Memory B cell (primary cell): ENCODE measurements at places on chromosomes 2 and 18.
A peak's percentile ranks its signal among the peaks of the same experiment; 100 is the strongest.

- H3K4me1 ChIP-seq = no peaks in the 10 kb centered on the region
- no peak overlapping the region for H3K4me3 ChIP-seq
- H3K27me3 ChIP-seq = peaks cover 4% of the 10 kb centered on the region
- no peak for DNase-seq
- no peak overlapping the region for H3K27ac ChIP-seq
- no peaks in the 10 kb centered on the region for H3K36me3 ChIP-seq
Observed at GRCh38 chr18:25229920-25230319, 122.0 kb downstream of the ZNF521 start.

GRCh38 chr2:205806143-205806905, 124.0 kb downstream of the NRP2 start:
- no peak for DNase-seq
- no peaks in the 10 kb centered on the region for H3K4me1 ChIP-seq
- H3K27ac ChIP-seq = no peak overlapping the region
- no peaks in the 10 kb centered on the region for H3K36me3 ChIP-seq
- peaks cover 10% of the 10 kb centered on the region for H3K27me3 ChIP-seq

DNA sequence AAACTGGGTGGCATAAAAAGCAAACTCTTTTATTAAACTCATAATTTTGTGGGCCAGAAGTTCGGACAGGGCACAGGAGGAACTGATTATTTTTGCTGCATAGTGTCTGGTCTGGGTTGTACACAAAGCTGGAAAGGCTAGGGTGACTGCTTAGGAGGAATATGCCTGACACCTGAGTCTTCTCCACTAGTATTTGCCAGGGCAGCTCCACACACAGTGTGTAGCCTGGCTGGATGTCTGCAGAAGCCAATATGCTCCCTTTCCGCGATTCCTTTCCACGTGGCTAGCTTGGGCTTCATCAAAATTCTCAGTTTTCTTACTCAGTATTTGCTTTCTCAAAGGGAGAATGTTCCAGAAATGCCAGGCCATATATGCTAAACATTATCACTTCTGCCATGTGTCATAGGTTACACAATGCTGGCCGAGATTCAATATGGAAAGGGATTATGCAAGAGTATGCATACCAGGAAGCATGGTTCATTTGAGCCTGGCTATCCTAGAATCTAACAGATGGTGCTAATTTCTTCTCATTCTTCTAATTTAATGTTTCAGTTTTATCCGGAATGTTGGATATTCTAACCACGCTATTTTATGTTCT, 142.7 kb upstream of the DOK6 start:
- no peak overlapping the region for H3K4me3 ChIP-seq
- no peaks in the 10 kb centered on the region for H3K4me1 ChIP-seq
- H3K27me3 ChIP-seq = no peaks in the 10 kb centered on the region
- H3K36me3 ChIP-seq = no peaks in the 10 kb centered on the region
- no peak overlapping the region for H3K27ac ChIP-seq
- DNase-seq = no peak

DNA sequence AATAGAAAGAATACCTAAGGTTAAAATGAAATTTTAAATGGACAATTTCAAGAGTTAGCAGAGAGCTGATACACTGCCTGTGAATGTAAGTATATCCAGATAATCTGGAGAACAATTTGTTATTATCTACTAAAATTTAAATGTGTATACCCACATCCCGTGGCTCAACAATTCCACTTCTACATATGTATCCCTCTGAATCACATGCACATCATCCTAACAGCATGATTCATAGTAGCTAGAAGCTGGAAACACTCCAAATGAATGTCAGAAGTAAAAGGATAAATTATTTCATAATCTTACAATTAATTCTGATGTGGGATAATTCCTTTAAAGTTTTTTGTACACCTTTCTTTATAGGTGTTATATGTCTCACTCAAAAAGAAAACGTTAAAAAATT, 87.9 kb downstream of the CNTNAP5 start:
- H3K27ac ChIP-seq = no peak overlapping the region
- H3K36me3 ChIP-seq = no peaks in the 10 kb centered on the region
- DNase-seq = no peak
- no peak overlapping the region for H3K4me3 ChIP-seq
- H3K4me1 ChIP-seq = no peaks in the 10 kb centered on the region
- H3K27me3 ChIP-seq = no peaks in the 10 kb centered on the region

GRCh38 chr2:15638720-15639119, 47.1 kb downstream of the DDX1 start:
- H3K4me3 ChIP-seq = no peak overlapping the region
- H3K36me3 ChIP-seq = peaks cover 14% of the 10 kb centered on the region
- no peak for DNase-seq
- H3K4me1 ChIP-seq = no peaks in the 10 kb centered on the region
- H3K27me3 ChIP-seq = no peaks in the 10 kb centered on the region
- no peak overlapping the region for H3K27ac ChIP-seq

DNA sequence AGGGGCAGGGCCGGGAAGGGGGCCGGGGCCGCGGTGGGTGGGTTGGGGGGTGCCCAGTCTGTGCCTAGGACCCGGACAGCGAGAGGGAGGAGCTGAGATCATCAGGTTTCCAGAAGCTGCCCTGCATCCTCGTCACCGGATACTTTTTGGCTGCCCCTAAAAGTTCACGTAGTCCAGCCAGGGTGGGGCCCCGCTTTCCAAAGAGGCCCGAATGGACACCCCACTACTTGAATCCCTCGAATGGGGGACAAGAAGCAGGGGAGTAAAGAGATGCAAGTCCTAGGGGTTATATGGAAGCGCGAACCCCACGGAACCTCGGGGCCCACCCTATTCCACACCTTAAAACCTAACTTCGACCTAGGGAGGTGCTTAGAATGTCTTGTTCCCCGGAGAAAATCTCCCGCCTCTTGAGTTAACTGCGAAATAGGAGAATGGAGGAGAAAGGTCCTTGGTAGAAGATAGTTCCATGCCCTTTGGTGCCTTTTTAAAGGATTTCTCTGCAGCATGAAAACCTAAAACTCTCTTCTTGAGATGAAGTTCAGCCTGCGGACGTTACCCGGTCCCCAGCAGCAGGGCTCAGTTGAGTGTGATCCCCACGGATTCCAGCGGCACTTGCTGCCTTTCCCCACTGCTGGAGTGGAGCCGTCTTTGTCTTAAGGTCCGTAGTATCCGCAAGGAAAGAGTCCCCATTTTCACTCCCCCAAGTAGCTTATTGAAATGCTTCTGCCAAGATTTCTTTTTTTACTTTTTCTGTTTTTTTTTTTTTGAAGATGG, 2.1 kb upstream of the RNF152 start:
- peaks cover 21% of the 10 kb centered on the region for H3K27me3 ChIP-seq
- H3K36me3 ChIP-seq = no peaks in the 10 kb centered on the region
- H3K4me1 ChIP-seq = peaks cover 8% of the 10 kb centered on the region
- DNase-seq = peak; percentile 12
- peak overlapping the region; percentile 80 for H3K4me3 ChIP-seq

DNA sequence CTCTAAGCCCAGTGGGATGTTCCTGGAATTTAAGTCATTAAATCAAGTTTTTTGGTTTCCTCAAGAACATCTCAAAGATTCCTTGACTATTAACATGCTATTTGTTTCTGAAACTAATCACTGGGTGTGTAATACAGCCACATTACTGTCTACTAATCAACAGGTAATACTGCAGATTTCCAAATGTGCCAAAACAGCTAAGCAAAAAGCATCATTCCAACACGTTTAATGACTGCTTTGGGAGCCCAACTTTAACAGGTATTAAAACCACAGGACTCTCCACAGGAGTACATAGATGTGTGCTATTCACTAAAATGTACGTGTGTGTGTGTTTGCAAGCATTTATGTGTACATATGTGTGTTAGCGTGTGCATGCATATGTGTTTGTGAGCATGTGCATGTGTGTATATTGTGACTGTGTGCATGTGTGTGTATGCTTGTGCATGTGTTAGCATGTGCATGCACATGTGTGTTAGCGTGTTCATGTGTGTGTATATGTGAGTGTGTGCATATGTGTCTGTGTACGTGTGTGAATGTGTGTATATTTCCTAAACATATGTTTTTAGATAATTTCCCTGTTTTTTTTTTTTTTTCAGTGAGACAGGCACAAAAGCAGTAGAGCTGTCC, 80.7 kb downstream of the BCL11A start:
- peaks cover 57% of the 10 kb centered on the region for H3K36me3 ChIP-seq
- DNase-seq = no peak
- peak overlapping the region; percentile 86 for H3K27ac ChIP-seq
- no peaks in the 10 kb centered on the region for H3K27me3 ChIP-seq
- no peak overlapping the region for H3K4me3 ChIP-seq
- H3K4me1 ChIP-seq = peaks cover 70% of the 10 kb centered on the region

DNA sequence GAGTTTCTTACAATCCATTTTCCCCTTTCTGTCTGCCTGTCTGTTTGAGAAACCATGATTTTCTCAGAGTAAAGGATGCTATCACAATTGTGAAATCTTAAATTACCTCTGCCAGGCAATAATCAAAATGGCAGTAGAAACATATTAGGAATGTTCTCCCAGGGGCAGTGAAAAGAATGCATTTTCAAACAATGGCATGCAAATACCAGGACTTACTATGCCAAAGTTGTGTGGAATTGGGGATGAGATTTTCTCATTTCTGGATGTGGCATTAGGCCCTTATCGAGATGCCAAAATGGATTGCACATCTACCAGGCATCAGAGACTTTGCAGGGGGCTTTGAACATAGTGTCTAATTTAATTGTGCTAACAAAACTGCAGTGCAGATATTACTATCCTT, 821.4 kb downstream of the RNF144A start:
- no peaks in the 10 kb centered on the region for H3K4me1 ChIP-seq
- peaks cover 4% of the 10 kb centered on the region for H3K27me3 ChIP-seq
- DNase-seq = no peak
- H3K4me3 ChIP-seq = no peak overlapping the region

- no peak for DNase-seq
- H3K4me1 ChIP-seq = peaks cover 45% of the 10 kb centered on the region
- peak overlapping the region; percentile 94 for H3K4me3 ChIP-seq
- H3K27ac ChIP-seq = peak overlapping the region; percentile 69
- H3K27me3 ChIP-seq = no peaks in the 10 kb centered on the region
Observed at GRCh38 chr2:230227216-230227615, 1.7 kb downstream of the SP140 start.

DNA sequence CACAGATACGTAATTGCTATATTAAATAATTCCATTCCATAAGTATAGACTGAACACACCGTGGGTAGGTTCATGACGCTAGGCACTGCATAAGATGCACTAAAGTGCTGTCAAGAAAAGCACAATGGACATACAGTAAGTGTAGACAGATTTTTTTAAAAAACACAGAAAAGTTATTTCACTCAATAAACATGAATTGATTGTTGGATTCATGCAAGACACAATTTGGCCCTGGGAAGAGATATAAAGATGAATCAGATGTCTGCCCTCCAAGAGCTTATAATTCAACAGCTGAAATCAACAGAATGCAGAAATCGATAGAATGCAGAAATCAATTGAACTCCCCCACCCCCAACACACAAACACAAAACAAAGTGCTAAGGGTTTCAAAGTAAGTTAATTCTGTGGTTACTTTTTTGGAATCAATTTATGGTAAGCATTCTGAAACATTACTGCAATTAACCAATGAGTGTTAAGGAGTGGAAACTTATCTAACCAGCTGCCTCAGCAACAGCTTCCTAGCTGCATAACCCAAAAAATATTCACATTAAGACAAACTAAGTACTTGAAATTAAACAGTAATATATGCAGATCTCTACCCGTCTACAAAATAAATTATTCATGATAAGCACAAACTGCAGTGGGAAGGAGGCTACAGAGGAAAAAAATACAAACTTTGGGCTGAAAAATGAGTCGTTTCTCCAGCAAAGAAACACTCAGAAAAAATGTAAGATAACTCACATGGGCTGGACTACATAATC, 1.6 kb downstream of the NBAS start:
- H3K4me3 ChIP-seq = peak overlapping the region; percentile 55
- DNase-seq = no peak
- H3K36me3 ChIP-seq = peaks cover 3% of the 10 kb centered on the region
- no peak overlapping the region for H3K27ac ChIP-seq

- DNase-seq = no peak
- H3K4me1 ChIP-seq = peaks cover 5% of the 10 kb centered on the region
- H3K27ac ChIP-seq = no peak overlapping the region
- H3K27me3 ChIP-seq = no peaks in the 10 kb centered on the region
Observed at GRCh38 chr2:197359859-197360258, 49.3 kb upstream of the ANKRD44 start.
